ENCODE measurements at places on chromosomes 13 and 19.

DNA sequence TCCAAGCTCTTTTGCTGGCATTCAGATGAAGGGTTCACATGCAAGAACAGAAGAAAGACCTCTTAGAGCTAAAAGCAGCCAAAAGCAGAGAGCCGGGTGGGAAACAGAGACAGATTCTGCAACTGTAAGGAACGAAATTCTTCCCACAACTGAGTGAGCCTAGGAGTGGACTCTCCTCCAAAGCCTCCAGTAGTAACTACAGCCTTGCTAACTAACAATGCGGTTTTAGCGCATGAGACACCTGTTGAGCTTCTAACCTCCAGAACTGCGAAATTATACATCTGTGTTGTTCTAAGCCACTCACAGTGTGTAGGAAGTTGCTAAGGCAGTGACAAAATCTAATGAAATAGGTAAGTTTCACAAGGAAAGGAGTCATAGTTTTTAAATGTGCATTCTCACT, 98.1 kb upstream of the SLITRK1 start:
- DNase-seq, result no peak

GRCh38 chr19:3282564-3282963, 58.1 kb downstream of the CELF5 start:
- no peak for DNase-seq

DNA sequence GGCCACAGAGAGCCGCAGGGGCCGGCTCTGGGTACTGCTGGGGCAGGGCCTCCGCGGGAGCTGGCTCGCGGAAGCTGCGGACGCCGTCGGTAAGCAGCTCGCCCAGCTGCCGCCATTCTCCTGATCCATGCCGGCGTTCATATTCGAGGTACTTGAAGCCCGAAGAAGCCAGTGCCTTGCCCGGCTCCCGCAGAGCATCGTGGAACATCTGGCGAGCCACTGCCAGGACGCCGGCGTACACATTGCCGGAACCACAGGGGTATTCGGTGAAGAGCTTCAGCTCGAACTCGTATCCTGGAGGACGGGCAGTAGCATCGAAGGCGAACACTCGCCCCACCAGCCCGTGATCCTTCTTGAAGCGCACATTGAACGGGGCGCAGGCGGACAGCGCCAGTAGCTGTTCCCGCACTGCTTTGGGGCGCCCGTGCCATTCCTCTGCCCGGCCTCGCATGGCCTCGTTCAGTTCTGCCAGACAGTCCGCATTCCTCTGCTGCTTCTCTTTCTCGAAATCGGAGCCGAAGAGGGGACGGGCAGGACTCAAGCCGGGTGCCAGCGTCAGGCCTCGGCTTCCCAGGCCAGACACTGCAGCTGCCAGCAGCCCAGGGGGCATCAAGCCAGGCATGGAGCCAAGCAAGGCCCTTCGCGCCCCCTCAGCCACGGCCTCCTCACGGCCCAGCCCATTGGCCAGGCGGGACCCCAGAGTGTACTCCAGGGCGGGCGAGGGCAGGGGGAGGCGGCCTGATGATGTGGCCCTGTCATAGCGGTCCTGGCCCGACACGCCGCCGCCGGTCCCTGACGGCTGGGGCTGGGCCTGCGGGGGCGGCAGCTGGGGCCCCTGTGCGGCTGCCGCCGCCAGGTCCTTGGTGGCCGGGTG, 1.0 kb downstream of the IRF2BP1 start:
- DNase-seq, result no peak

DNA sequence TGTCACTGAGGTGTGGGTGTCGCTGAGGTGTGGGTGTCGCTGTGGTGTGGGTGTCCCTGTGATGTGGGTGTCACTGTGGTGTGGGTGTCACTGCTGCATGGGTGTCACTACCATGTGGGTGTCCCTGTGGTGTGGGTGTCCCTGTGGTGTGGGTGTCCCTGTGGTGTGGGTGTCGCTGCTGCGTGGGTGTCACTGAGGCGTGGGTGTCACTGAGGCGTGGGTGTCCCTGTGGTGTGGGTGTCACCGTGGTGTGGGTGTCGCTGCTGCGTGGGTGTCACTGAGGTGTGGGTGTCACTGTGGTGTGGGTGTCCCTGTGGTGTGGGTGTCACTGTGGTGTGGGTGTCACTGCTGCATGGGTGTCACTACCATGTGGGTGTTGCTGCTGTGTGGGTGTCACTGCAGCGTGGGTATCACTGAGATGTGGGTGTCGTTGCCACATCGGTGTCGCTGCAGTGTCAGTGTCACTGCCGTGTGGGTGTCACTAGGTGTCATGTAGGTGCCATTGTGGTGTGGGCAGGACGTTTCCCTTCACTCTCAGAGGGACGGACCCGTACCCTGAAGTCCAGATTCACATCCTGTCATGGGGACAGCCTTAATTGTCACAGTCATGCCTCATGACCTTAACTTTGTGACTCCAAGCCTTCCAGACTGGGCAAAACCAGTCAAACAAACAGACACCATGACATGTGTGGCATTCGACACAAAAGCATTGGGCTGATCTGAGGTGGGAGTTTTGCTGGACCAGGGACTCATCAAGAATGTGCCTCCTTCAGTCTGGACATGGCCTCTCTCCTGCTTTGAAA, 12.7 kb upstream of the GAS6 start:
- no peak for DNase-seq

DNA sequence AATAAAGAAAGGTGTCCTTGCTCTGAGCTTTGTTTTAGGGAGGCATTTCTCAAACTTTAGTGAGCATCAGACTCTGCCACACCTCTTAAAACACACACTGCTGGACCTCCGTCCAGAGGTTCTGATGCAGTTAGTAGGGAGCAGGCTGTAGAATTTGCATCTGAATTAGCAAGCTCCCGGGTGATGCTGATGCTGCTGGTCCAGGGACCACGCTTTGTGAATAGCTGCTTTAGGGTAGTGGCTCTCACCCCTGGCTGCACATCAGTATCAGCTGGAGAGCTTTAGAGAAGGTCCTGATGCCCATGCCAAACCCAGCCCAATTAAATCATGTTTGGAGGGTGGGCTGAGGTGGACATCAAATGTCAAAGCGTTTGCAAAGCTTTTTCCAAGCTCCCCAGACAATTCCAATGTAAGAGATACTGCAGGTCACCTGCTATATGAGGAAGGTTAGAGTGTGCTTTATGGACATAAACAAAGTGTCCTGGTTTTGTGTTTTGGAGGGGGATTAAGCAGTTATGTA, 3.6 kb downstream of the HTR2A start:
- no peak for DNase-seq

DNA sequence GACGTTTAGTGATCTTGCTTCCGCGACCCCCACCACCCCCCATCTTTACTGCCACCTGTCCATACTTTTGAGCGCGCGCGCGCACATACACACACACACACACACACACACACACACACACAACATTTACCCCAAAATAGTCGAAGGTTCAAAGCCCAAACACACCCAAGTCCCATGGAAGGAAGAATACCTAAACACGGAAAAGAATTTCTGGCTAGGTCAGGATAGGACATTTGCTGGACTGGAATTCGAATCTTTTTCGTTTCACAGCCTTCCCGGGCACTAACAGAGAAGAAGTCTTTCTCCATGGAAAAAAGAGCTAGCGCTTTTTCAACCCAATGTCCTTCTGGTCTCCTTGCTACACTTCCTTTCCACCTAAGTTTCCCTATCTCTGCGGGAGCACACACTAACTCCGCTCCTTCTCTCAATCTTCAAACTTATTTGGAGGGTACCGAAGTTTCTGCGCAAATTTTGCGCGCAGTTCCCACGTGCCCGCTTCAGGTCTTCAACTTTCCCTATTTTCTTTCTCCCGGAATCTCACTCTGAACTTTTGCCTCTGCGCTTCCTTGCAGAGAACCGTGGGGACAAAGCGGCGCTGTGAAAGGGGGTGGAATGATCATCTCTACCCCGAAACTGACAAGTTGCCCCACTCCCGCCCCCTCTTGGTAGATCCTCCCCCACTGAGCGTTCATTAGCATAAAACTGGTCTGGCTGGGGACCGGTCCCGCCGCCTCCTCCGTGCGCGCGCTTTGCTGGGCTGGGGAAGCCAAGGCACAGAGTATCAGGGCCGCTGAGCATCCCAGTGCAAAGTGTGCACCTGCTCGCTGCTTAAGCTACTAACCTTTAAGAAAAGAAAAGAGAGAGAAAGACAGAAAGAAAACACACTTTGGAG, 2.7 kb downstream of the DACH1 start:
- peak; percentile 6 for DNase-seq

GRCh38 chr19:14006766-14007562, 844 bp upstream of the RFX1 start:
- DNase-seq, result no peak

GRCh38 chr19:19582471-19582870, 36.0 kb downstream of the PBX4 start:
- no peak for DNase-seq

- DNase-seq, result no peak
Observed at GRCh38 chr13:104979281-104980030, 1556.0 kb downstream of the EFNB2 start.

DNA sequence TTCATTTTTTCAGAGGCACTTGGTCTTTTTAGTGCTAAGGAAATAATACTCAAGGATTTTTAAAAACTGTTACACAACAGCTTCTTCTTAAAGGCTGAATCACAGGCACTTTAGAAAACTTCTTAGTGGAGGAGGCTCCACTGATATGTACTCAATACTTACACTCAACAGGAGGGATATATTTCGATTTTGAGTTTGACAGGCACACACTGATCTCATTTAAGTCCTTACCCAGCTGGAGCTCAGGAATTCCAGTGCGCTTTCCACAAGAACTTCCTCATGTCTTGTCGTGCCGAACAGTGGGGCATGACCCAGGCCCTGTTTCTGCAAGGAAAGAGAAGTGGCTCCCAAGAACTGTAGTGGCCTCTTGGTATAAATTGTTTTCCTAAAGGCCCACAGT, 103.8 kb downstream of the RGCC start:
- no peak for DNase-seq

DNA sequence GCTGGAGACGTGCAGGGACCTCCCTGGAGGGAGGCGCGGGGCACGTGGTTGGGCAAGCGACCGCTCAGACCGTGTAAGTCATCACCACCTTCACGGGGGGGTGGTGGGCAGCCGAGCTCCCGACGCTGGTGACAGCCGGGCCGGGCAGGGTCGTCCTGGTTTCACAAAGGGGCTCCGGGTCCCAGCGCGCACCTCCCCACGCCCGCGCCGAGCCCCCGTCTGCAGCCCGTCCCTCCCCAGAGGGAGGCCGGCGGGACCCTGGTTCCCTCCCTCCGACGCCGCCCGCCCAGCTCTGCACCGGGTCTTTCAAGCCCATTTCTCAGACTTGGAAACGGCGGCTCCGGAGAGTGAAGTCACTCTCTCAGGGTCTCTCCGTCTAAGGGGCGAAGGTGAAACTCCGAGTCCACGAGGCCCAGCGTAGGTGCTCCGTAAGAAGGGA, 729 bp upstream of the ARID3A start:
- no peak for DNase-seq

- DNase-seq, result no peak
Observed at GRCh38 chr19:46536391-46536790, 40.7 kb upstream of the PNMA8B start.

GRCh38 chr19:29806098-29806866, 5.5 kb upstream of the CCNE1 start:
- no peak for DNase-seq

DNA sequence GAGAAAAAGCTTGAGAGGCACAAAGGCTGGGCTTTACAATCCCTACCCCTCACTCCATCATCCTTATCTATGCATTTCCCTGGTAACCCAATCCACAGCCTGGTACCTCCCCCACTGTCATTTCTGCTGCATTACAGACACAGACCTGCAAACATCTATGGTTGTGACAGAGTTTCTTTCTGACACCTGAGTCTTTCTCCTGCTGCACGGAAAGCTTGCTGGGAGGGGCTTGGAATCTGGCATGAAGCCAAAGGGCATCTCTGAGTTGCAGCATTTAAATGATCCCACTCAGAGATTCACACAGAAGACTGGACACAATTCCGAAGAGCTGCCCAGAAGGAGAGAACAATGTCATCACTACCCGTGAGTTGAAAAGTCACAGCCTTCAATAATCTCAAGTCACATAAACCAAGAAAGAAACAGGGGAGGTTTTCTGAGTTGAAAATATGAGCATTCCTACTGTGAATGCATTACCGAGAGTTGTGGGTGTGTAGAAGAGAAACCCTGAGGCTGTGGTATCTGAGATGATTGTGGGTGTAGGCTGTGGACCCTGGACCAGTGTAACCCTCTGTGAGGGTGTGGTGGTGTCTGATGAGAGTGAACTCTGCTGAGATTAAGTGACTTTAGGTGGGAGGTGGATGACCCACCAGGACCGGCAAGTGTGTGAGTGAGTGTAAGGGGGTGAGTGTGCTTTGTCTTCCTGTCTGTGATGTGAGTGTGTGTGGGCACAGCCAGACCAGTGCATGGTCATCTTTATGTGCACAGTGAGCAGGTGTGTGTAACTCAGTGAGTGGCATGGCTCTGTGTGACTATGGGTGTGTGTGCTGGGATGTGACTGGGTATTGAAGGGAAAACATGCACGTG, at the start of gene LGALS14:
LGALS14 (plus strand) TSS at position 301 of the 864 bp plus-strand sequence; CDS start at position 349, 48 bp downstream.
- no peak for DNase-seq

DNA sequence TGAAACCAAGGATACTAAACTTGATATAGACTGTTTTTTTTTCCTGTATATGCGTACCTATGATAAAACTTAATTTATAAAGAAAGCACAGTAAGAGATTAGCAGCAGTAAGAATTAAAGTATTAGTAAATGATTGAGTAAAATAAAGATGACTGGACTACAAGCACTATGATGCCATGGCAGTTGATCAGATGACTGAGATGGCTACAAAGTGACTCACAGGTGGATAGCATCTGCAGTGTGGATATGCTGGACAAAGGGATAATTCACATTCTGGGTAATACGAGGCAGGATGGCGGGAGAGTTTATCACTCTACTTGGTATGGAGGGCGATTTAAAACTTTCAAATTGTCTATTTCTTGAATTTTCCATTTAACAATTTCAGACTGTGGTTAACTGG, 11.8 kb downstream of the HTR2A start:
- no peak for DNase-seq

GRCh38 chr13:99124794-99125316, 75.8 kb upstream of the UBAC2 start:
- DNase-seq, result no peak

DNA sequence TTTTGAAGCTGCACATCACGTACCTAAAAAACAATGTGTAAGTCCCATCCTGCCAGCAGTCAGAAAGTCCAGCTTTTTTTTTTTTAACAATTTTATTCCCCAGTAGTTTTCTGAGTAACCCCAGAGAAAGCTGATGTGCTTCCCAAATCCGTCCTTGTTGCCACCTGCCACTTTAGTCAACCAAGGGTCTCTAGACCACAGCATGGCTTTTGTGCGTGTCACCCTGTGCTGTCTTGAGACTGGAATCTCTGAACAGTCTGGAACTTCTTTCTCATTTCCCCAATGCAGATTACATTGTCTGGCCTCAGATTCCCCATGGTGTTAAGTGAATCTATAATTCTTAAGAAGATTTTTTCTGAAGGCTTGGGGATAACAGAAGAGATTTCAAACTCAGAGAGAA, 289.2 kb upstream of the KLF12 start:
- no peak for DNase-seq

GRCh38 chr13:101736566-101736965, 284.1 kb downstream of the ITGBL1 start:
- no peak for DNase-seq
